Thymus (tissue), 14 donors: ENCODE measurements at places on chromosomes 5 and 9.

DNA sequence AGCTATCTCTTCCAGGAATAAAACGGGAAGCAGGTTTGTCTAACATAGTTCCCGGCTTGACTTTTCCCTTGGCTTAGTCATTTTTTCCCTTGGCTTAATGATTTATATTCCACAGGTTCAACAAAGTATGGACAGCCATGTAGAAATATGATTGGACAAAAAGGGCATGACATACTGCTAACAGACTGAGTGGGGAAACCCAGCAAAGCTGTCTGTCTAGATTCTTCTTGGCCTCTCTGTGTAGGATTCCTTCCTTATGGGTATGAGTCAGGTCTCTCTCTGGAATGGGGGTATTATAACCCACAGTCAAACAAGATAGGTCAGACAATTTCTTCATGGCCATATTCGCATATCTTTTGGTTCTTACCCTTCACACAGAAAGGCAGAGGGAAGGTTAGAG is 5.7 kb upstream of the MTAP start:
- no peak for DNase-seq

GRCh38 chr5:111580956-111581355 is 68.6 kb upstream of the STARD4 start:
- no peak for DNase-seq

- DNase-seq, result no peak
Observed at GRCh38 chr9:38687389-38687842, 32.5 kb downstream of the FAM240B start.

DNA sequence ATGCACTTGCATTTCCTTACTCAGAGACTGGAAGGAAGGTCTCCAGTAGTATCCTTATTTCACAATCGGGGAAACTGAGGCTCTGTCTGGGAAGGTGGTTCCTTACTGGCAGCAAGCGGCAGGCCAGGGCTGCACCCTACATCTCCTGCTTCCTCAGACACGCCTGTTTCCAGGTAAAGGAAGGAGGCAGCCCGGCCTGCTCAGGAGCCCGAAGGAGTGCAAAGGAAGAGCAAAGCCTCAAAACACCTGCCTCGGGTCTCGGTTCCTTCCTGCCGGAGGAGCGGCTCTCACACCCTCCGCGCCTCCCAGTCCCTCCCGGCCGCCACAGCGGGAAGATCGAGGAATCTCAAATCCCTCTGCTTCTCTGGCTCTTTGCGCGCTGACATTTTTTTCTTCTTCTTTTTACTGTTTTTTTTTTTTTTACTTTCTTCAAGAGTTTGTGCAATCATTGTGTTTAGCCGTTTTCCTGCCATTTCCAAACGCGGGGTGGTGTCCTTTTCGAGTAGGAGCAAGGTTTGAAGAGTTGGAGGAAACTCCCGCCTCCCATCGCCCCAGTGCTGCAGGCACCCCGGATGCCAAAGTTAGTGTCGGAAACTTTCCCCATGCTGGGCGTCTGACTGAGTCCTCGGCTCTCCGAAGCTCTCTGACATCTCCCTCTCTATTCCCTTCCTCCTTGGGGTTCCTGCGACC is 1.0 kb downstream of the GGTA1 start:
- no peak for DNase-seq

GRCh38 chr5:154320224-154321089 is 125.3 kb upstream of the SAP30L start:
- DNase-seq, result no peak

DNA sequence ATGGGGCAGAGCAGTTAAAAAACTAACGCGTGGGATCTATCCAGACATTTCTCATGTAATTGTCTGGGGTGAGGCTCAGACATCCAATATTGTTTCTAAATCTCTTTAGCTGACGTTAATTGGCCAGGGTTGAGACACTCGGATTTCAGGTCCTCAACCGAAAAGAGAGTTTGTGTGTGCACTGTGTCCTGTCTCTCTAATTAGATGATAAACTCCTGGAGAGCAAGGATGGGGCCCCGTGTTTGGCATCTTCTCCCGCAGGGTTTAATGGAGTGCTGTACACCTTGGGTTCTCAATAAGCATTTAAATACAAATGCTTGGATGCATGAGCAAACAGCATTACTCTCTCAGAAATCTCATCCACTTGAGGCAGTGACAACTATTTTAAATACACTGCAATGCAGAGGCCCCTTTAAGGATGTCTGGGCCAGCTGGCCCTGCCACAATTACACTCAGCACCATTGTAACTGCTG is 139.6 kb downstream of the MTX3 start:
- no peak for DNase-seq

GRCh38 chr9:694403-695154 is 146.9 kb upstream of the DMRT1 start:
- no peak for DNase-seq

DNA sequence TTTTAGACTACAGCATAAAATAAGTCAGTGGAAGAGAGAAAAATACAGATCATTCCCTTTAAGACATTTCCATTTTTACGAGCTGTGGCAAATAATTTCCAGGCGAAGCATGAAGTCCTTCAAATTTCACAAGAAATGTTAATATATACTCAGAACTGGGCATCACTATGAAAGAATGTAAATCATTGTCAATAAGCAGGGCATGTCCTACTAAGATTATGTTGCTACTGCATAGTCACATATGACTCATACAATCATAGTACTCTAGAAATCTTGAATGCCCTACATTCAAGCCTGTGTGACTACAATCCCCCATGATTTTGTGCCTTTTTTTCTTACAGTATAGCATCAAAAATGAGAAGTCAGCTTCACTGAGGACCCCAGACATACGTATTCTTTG is 485.2 kb upstream of the FTMT start:
- DNase-seq, result no peak

- no peak for DNase-seq
Observed at GRCh38 chr9:136203408-136204144, 1.4 kb downstream of the LHX3 start.

- DNase-seq, result no peak
Observed at GRCh38 chr9:129481810-129482511, 138.9 kb downstream of the C9orf50 start.

GRCh38 chr5:125489146-125489545 is 742.7 kb upstream of the ZNF608 start:
- DNase-seq, result no peak

DNA sequence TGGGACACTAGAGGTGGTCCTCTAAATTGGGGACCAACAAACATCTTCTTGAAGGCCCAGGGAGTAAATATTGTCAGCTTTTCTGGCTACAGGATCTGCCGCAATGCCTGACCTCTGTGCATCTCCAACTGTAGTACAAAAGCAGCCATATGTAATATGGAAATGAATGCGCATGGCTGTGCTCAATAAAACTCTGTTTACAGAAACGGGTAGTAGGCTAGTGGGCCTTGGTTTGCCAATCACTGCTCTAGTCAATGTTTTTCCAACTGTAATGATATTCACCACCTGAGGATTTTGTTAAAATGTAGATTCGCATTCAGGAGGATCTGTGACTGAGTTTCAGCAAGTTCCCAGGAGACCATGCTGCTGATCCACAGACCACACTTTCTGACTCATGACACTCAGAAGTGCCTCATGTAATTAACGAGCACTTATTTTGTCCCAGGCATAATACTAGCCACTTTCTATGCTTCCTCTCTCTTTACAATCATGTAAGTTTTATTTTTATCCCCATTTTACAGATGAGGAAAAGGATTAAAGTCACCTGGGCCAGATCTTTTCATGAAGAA is 96.9 kb downstream of the MED27 start:
- DNase-seq, result no peak
